WTC11 (cell line): ENCODE measurements at places on chromosomes 7 and 10.

DNA sequence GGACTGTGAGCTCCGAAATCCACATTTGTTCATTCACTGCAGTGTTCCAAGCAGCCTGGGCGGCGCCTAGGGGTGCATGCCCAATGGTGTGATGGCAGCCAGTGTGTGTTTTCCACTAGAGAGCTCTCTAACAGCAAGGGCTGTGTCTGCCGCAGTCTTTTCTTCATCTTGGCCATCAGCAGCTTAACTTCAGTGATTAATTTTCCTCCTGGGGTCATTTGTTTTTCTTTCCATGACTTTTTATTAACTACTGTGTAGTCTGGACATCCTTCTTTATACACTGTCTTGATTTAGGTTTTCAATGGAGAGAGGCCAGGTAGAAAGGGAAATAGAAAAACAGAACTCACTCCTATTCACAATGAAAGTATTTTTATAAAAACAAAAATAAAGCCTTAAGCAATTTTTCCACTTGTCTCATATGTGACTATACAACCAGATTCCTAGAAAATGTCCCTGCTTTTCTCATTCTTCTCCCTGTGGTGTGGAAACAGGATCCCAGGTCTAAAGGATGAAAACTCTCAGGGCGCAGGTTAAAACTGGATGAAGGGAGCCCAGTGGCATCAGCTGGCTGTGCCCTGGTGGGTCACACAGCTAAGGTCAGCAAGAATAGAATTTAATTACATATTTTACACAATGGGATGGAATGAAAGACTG lies 176.8 kb downstream of the PKD1L1 start:
- no peak for DNase-seq

DNA sequence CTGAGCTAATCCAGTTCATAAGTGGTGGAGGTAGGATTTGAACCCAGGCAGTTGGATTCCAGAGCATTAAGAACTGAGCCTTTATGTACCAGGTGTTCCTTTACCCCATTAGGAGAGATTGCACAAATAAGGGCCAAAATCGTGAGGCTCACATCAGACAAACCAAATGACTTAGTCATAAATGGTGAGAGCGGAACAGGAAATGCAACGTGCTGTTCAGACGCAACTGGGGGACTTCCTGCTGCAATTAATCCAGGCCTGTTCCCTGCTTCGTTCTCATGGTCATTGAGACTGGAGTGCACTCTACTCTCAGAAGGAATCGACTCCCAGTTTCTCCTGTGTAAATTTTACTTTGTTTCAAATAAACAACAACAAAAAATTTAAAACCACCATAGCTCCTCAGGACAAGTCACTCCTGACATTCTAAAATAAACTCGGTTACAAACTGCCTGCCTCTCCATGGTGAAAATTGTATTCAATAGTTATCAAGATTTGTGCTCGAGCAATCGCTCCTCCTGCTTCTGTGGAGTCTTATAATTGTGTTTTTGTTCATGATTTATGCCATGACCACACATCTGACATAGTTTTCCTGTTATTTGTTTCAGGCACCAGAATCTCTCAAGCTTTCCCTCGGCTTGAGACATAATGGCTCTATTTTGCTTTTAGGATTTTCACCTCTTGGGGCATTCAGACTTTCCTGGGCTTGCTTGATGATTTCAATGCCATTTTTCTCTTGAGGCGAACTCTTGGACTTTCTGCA lies 115.3 kb upstream of the BMPER start:
- no peak for DNase-seq

GRCh38 chr7:92699560-92699959 lies 109.4 kb upstream of the FAM133B start:
- no peak for DNase-seq

- DNase-seq: no peak
These were observed 70.5 kb downstream of the ITGB1 start for GRCh38 chr10:32887481-32887880.

GRCh38 chr7:44569959-44570358 lies 3.7 kb downstream of the DDX56 start:
- no peak for DNase-seq

DNA sequence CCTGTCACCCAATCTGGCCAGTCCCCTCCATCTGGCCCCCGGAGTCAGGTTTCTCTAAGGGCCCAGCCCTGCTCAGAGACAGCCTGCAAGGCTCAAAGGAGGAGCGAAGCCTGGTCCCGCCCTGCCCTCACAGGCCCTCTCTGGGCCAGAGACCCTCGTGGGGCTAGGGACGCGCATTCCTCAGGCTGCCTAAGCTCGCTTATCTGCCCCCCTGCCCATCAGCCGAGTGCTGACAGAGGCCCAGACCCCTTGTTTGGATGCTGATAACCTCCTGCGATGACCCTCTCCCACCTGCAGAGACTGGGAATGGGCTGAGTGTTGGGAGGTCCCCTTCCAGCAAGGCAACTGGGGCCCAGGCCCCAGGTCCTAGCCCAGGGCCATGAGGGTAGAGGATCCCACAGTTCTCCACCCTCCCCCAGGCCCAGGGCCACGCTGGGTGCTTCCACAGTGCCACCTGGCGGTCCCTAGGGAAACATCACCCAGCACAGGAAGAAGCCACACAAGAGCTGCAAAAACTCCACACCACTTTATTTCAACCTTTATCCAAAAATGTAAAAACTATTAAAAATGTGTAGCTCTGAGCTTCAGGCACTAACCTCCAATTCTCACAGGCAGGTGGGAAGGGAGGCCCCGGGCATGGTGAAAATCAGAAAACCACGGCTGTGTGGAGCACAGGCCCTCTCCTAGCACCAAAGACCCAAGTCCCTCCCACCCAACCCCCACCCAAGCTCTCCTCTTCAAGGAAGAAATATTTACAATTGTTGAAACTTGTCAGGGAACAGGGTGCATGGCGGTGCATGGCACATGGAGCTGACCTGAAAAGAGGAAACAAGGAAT lies 2.2 kb downstream of the NPM3 start:
- DNase-seq: peak; percentile 80

DNA sequence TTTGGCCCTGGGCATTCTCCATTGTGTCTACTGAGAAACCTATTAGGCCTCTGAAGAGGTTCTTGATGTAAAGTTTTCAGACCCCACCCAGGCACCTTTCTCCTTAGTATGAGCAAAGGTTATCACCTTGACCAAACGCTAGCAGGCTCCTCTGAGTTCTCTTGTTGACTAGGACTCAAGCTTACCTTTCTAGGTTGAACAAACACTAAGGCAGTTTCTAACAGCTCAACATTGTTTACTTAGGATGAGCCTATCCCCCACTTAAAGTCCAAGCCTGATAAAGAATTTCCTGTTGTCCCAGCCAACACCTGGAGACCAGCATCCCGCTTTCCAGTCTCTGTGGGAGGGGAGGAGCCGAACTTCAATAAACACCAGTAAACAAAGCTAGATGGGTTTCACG lies 26.3 kb upstream of the ITGB8 start:
- no peak for DNase-seq

DNA sequence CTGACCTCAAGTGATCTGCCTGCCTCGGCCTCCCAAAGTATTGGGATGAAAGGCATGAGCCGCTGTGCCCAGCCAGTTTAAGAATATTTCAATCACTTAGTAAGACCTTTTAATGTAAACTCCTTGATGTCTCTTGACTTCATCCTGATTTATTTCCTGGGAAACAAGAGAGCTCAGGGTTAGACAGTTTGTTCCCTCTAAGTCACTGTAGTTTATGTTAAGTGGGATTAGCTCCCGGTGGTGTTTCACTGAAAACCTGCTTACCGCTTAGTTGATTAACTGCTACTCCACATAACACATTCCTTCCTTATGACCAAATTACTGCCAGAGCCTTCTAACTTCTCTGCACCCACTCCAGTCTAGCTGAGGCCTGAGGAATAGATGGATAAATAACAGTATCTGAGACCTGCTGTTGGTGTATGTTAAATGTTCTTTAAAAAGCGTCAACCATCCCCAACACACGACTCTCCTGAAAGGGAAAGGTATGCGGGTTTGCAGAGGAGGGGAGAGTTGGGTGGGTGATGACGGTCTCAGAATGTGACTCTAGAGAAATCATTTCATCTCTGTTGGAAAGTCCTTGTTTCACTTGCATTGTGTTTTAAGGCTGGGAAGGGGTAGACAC lies 48.7 kb downstream of the CREB3L2 start:
- DNase-seq: no peak

GRCh38 chr7:22666732-22667131 lies 60.3 kb upstream of the IL6 start:
- DNase-seq: no peak
